ENCODE measurements at places on chromosomes 11 and 22.

DNA sequence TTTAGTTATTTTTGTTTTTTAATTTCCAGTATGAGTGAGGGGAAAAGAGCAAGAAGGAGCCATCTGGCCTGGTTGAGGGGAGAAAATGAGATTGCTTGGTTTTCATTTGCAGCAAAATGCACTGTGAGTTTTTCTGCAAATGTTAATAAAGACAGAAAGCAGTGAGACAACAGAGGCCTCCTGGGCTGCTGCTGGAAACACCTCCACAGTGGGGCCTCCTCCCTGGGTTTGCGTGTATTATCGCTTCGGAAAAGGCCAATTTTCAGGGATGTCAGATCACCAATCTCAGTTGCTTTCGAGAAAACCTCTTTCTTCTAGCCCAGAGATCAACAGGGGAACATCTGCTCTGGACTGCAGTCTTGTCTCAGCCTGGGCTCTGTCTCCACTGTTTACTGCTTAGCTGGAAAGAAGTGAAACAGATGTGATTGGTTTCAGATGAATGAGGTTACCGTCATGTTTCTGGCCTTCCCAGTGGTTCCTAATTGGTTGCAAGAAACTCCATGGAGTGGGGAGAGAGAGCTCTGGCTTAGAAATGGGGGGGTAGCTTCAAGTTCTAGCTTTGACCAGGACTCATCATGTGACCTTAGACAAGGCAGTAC lies 17.3 kb downstream of the TSPAN18 start:
- no peak for DNase-seq

- DNase-seq = no peak
Measured at GRCh38 chr22:42297778-42298177, 27.3 kb upstream of the TCF20 start.

DNA sequence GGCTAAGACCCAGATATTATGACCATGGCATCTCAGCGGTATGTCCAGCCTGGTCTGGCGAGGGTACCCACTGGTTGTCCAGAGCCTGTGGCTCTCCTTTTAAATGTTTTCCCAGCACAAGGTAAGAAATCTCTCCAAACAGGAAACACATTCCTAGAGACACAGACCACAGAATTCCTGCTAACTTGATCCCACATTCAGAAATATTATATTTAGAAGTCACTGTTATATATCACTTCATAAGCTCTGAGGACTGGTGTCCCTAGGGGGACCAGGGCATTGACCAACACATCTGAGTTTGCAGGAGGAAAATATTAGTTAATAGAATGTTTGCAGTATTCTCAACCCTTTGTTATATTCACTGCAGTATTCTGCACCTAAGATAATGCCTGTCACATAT lies 23.1 kb downstream of the TMPRSS13 start:
- no peak for DNase-seq

DNA sequence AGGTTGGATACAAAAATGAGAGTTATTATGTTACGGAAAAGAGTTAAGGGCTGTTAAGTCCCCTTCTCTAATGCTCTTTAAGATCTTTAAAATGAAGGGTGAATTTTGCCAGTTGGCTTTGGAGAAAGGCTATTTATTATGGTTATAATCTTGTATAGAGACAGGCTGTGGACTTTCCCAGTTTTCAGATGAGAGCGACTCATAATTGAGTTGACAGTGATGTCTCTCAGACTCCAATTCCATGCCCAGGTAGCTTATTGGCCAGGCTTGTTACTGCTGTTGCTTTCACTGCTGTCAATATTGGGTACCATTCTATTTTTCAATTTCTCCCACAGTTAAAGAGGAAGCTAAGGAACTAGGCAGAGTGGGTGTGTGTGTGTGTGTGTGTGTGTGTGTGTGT lies 13.1 kb downstream of the ENDOD1 start:
- DNase-seq = no peak

- DNase-seq = no peak
Measured at GRCh38 chr11:77959434-77959833, 35.0 kb downstream of the INTS4 start.

DNA sequence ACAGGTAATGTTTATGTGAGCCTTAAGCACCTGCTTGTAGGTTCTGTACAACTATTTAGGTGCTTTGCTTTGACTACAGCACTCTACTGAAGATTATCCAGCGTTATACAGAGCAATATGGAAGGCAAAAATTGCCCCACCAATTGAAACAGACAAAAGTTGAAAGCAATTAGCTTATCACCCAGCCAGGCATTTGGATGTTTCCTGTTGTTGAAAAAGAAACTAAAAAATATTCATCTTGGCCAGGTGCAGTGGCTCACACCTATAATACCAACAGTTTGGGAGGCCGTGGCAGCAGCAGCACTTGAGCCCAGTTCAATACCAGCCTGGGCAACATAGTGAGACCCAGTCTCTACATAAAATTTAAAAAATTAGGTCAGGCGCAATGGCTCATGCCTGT lies 18.5 kb downstream of the ATL3 start:
- no peak for DNase-seq

GRCh38 chr11:72700146-72700545 lies 25.9 kb upstream of the PDE2A start:
- no peak for DNase-seq

DNA sequence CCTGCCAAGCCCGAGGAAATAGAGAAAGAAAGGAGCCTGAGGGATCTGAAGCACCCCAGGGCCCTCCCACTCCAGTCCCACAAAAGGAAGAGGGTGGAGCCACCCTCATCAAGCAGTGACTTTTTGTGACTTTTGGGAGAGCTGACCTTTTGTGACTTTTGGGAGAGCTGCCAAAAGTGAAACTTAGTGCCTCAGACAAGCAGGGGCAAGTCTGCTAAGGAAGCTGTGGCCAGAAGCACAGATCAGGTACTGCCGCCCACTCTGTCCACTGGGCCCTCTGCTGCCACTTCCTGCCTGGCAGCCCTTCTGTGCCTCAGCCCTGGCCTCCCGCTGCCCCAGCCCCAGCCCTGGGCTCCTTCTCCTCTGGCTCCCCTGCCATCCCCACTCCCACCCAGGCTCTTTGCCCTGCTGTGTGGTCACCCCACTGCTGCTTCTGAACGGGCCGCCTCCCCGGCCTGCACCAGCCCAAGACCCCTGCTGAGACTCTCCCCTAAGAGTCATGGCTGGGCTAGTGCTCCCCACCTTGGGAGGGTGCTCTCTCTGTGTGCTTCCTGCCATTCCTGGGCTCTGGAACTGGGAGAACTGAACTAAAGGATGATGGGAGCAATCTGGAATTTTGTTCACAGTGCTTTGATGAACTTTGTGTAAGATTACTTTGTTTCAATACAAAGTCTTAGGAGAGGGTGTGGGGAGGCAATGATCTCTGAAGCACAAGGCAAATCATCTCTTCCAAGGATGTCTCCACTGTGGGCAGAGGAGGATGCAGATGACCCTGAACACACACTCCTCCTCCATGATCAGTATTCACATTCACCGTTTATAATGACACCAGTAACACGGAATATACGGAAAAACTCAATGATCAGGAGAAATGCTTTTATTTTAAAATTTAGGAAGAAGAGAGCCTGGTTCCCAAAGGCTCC lies at the start of gene APOBEC3H:
Gene APOBEC3H, plus strand, starts transcription at position 147 of the 923 bp plus-strand sequence. CDS start 3,035 bp downstream, outside the sequence.
- peak; percentile 61 for DNase-seq

DNA sequence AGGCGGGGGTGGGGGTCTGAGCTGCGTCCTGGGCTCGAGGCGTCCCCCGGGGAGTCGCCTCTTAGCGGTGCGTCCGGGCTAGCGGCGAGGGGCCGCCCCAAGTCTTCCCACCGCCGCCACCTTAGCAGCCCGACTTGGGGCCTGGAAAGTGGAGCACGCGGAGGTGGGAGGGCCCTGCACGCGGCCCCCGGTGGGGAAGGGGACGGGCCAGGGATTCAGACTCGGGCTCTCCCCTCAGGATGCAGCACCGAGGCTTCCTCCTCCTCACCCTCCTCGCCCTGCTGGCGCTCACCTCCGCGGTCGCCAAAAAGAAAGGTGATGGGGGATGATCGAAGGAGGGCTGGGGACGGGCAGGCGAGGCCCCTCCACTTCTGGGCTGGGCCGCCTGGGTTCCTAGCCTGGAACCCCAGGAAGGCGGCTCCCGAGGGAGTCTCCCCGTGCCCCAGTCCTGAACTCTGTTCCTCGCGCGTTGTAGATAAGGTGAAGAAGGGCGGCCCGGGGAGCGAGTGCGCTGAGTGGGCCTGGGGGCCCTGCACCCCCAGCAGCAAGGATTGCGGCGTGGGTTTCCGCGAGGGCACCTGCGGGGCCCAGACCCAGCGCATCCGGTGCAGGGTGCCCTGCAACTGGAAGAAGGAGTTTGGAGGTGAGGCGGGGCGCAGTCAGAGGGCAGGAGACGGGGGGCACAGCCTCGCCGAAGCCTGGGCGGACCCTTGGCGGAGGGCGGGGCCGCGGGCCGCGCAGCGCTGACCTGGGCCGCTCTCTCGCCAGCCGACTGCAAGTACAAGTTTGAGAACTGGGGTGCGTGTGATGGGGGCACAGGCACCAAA lies 563 bp downstream of the MDK start:
- DNase-seq = no peak

DNA sequence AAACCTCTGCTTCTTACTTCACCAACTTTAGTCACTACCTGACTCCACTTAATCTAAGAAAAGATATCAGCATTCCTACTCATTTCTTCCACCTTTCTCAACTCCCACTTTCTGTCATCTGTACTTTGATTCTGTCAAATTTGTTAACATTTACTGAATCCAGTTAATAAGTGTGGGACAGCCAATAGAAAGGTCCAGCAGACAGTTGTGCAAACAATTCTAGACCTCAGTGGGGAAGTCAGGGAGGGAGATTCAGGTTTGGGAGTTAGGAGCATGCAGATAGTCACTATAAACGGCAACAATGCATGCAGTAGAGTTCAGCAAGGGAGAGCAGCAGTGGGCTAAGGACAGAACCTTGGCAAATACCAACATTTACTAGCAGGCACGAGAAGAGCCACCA lies 4.1 kb downstream of the FBXO3 start:
- DNase-seq = no peak

DNA sequence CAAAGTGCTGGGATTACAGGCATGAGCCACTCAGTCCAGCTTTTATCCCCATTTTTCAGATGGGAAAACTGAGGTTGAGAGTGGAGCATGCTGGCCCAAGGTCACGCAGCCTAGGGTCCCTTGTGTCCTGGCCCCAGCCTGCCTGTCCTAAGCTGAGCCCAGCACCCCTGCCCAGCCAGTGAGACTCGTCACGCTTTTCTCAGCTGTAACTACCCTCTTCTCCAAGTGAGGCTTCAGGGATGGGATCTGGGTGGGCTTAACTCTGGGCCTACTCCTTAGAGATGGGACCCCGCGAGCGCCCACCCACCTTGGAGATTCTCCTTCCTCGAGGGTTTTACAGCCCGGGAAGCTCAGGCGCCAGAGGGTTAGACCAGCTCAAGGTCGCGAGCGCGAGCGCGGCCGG lies 390 bp upstream of the TMEM151A start:
- DNase-seq = no peak
